Endodermal cell (in vitro differentiated cells): ENCODE measurements at places on chromosomes 3 and 15.

GRCh38 chr3:13424141-13424844, 4.2 kb upstream of the NUP210 start:
- no peaks in the 10 kb centered on the region for H3K4me1 ChIP-seq
- peaks cover 13% of the 10 kb centered on the region for H3K27me3 ChIP-seq
- no peak overlapping the region for H3K4me3 ChIP-seq
- no peaks in the 10 kb centered on the region for H3K36me3 ChIP-seq
- no peak for DNase-seq

GRCh38 chr15:69919816-69920215, 177.9 kb downstream of the TLE3 start:
- no peak overlapping the region for H3K4me3 ChIP-seq
- peak; percentile 84 for DNase-seq
- H3K27me3 ChIP-seq: no peaks in the 10 kb centered on the region
- H3K36me3 ChIP-seq: no peaks in the 10 kb centered on the region
- peak overlapping the region; percentile 97 for H3K27ac ChIP-seq

GRCh38 chr3:187181454-187182170, 15.7 kb upstream of the RTP1 start:
- no peaks in the 10 kb centered on the region for H3K36me3 ChIP-seq
- peaks cover 4% of the 10 kb centered on the region for H3K4me1 ChIP-seq
- no peak overlapping the region for H3K27ac ChIP-seq
- no peak for DNase-seq

DNA sequence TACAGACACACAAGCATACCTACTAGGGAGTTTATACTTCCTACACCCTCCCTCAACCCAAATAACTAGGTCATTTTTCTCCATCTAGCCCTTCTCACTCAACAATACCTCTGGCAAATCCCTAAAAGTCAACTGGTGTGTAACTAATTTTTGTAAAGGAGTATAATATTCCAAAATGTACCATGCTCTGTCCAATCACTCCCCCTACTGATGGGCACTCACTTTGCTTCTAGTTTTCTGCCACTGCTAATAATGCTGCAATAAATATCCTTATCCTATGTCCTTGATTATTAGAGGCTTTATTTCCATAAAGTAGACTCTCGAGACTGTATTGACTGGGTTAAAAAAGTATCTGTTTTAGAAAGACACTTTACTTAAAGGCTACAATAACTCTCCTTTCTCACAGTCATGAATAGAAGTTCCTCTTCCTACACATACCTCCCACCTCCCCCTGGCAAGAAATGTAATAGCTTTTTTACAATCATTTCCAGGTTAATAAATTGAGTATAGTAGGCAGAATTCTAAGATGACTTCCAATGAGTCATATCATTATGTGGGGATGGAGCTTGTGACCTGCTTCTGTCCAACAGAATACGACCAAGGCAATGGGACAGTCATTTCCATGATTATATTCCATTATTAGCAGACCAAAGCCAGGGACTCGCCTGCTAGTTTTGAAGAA, 30.0 kb downstream of the SHQ1 start:
- H3K27ac ChIP-seq: no peak overlapping the region
- H3K4me1 ChIP-seq: peaks cover 9% of the 10 kb centered on the region
- H3K36me3 ChIP-seq: peaks cover 7% of the 10 kb centered on the region
- no peak for DNase-seq

GRCh38 chr15:49721091-49721490, 100.2 kb downstream of the DTWD1 start:
- peaks cover 4% of the 10 kb centered on the region for H3K4me1 ChIP-seq
- H3K36me3 ChIP-seq: no peaks in the 10 kb centered on the region
- no peak for DNase-seq
- no peak overlapping the region for H3K4me3 ChIP-seq
- no peaks in the 10 kb centered on the region for H3K27me3 ChIP-seq

- H3K4me1 ChIP-seq: no peaks in the 10 kb centered on the region
- no peak for DNase-seq
- no peak overlapping the region for H3K27ac ChIP-seq
Observed at GRCh38 chr3:186705882-186706780, 11.0 kb upstream of the KNG1 start.

DNA sequence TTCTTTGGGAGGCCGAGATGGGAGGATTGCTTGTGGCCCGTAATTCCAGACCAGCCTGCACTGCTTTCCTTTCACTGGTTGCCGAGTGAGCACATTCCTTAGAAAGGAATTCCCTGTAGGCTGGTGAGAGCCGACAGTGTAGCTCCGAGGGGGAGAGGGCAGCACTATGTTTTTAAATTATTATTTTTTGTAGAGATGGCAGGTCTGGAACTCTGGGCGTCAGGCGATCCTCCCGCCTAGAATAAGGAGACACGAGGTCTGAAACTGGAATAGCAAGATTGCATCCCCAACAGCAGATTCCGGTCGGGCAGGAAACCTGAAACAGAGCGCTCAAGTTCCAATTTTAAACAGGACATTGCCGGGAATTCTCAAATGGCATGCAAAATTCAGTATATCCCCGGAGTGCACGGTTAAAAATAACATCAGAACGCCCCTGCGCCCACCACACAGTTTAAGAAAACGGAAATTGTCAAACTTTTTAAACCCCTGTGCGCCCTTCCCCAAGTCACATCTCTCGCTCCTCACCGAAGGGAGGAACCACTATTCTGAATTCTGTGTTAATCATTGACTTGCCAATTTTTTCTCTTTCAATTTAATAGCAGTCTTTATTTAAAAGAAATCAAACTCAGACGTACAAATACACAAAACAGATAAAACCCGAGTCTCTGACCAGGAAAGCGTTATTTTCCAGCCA, 643 bp upstream of the RNU5B-1 start:
- no peaks in the 10 kb centered on the region for H3K36me3 ChIP-seq
- H3K4me3 ChIP-seq: peak overlapping the region; percentile 72
- DNase-seq: peak; percentile 82

DNA sequence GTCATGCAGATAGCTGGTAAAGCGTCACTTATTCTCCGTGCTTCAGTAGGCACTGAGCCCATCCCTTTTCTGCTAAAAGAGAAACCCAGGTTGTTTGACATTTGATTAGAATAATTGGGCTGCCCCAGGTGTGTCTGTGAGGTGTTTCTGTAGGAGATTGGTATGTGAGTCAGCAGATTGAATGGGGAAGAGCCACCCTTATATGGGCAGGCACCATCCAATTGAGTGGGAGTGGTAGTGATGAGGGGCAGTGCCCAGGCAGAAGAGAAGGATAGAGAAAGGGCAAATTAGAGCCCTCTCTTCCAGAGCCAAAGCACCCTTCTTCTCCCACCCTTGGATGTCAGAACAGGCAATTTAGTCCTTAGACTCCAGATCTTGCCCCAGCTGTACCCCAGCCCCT, 384.3 kb upstream of the GBE1 start:
- no peak for DNase-seq
- no peak overlapping the region for H3K4me3 ChIP-seq
- H3K36me3 ChIP-seq: no peaks in the 10 kb centered on the region
- no peaks in the 10 kb centered on the region for H3K4me1 ChIP-seq
- no peak overlapping the region for H3K27ac ChIP-seq

GRCh38 chr3:162368417-162368816, 871.8 kb downstream of the OTOL1 start:
- H3K27ac ChIP-seq: no peak overlapping the region
- peaks cover 8% of the 10 kb centered on the region for H3K27me3 ChIP-seq
- no peaks in the 10 kb centered on the region for H3K36me3 ChIP-seq

GRCh38 chr3:195048059-195048905, 222.7 kb downstream of the XXYLT1 start:
- H3K4me3 ChIP-seq: no peak overlapping the region
- no peaks in the 10 kb centered on the region for H3K36me3 ChIP-seq
- H3K4me1 ChIP-seq: no peaks in the 10 kb centered on the region
- H3K27me3 ChIP-seq: no peaks in the 10 kb centered on the region

GRCh38 chr15:101028772-101029438, 109.7 kb downstream of the LRRK1 start:
- no peaks in the 10 kb centered on the region for H3K36me3 ChIP-seq
- DNase-seq: peak; percentile 48
- H3K4me3 ChIP-seq: no peak overlapping the region
- no peak overlapping the region for H3K27ac ChIP-seq
- H3K27me3 ChIP-seq: no peaks in the 10 kb centered on the region

DNA sequence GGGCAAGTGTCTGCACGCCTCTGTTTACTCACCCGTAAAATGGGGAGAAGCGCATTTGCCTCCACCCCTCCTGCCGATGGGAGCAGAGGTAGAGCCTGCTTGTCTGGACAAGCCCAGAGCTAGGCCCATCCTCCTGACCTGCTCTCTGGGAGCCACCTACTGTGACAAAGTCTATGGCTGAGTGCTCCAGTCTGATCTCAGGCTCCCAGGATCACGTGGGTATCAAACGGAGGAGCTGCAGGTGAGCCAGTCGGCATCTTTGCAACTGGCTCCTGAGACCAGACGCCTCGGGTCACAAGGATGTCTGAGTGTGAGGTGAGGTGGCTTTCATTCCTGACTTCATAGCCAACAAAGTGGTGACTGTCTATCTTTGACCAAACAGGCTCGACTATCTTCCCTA, 2.1 kb upstream of the ALDH1A3 start:
- H3K27me3 ChIP-seq: peaks cover 39% of the 10 kb centered on the region
- H3K4me3 ChIP-seq: no peak overlapping the region
- H3K36me3 ChIP-seq: no peaks in the 10 kb centered on the region
- DNase-seq: no peak

DNA sequence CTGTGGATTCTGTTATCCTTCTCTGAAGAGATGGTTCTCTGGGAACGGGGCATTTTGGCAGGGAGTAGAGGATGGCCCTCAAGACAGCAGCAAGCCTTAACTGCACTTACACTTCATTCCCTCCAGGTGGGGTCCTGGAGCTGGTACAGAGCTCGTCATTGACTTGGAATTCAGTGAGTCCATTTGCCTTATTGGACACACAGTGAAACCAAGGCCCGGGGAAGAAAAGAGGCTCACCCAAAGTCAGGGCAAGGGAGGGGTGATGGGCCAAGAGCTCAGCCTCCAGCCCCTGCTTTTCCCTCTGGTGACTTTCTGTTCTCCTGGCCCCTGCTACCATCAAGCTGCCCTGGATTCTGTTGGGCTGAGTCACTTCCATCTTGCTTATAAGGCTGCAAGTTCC, 125.6 kb downstream of the ETFA start:
- no peak overlapping the region for H3K27ac ChIP-seq
- peaks cover 4% of the 10 kb centered on the region for H3K4me1 ChIP-seq
- no peak overlapping the region for H3K4me3 ChIP-seq
- H3K36me3 ChIP-seq: no peaks in the 10 kb centered on the region

- no peaks in the 10 kb centered on the region for H3K4me1 ChIP-seq
- DNase-seq: no peak
- H3K27me3 ChIP-seq: no peaks in the 10 kb centered on the region
- H3K27ac ChIP-seq: no peak overlapping the region
- no peak overlapping the region for H3K4me3 ChIP-seq
Observed at GRCh38 chr15:61159901-61160300, 69.2 kb downstream of the RORA start.

GRCh38 chr3:126159476-126159875, 20.9 kb downstream of the ALDH1L1 start:
- no peaks in the 10 kb centered on the region for H3K4me1 ChIP-seq
- no peak for DNase-seq
- no peaks in the 10 kb centered on the region for H3K36me3 ChIP-seq
- H3K4me3 ChIP-seq: no peak overlapping the region
- H3K27ac ChIP-seq: no peak overlapping the region
- H3K27me3 ChIP-seq: peaks cover 5% of the 10 kb centered on the region

DNA sequence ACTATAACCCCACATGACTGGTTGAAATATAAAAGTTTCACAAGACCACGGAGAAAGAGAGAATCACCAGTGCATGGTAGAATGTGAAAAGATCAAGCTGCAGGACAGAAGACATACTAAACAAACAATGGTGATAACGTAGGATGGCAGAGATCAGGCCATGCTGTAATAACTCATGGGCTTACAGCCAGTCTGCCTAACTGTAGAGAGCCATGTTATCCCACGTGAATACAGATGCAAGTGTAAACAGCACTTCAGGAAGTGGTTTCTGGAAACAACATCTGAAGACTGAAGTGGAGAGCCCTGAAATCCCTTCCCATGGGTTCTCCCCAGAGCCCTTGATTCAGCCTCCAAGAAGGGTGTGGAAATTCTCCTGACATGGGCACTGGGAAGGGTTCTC, 103.2 kb upstream of the SLCO2A1 start:
- no peak overlapping the region for H3K27ac ChIP-seq
- DNase-seq: no peak
- H3K36me3 ChIP-seq: no peaks in the 10 kb centered on the region
- H3K4me3 ChIP-seq: no peak overlapping the region
- no peaks in the 10 kb centered on the region for H3K27me3 ChIP-seq
- H3K4me1 ChIP-seq: no peaks in the 10 kb centered on the region

- DNase-seq: no peak
- H3K36me3 ChIP-seq: no peaks in the 10 kb centered on the region
- no peaks in the 10 kb centered on the region for H3K4me1 ChIP-seq
- no peak overlapping the region for H3K27ac ChIP-seq
Observed at GRCh38 chr3:105798381-105798934, 70.4 kb downstream of the CBLB start.
